ENCODE measurements at places on chromosomes 11 and 22. TPM values are rescaled to one million over a fixed set of nuclear protein-coding genes. Genes with fewer than 3 reads are reported as not detected.

DNA sequence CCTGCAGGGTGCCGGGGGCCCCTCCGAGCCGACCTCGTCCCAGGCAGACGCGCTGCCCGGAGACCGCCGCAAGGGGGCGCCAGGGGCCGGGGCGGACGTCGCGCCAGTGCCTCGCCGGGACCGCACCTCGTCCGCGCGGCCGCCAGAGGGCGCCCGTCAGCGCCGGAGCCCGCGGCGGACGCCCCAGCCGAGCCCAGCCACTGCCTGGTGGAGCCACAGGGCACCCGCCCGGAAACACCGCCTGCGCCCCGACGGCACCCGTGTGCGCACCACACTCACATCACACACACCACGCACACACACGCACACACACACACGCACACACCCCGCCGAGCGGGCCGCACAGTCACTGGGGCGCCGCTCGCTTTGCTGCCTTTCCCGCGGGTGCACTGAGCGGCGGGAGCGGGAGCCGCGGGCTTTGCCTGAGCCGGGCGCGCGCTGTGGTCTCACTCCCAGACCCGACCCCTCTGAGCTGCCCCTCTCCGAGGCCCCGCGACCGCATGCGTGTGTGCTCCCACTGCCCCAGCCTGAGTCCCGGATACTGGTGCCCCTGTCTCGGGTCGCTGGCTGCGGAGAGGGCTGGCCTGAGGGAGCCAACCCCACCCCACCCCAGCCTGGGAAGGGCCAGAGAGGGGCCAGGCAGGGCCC lies 449.3 kb downstream of the OPCML start:
- no peaks in the 10 kb centered on the region for H3K36me3 ChIP-seq
- H3K4me1 ChIP-seq = peaks cover 4% of the 10 kb centered on the region
- DNase-seq = peak; percentile 61

DNA sequence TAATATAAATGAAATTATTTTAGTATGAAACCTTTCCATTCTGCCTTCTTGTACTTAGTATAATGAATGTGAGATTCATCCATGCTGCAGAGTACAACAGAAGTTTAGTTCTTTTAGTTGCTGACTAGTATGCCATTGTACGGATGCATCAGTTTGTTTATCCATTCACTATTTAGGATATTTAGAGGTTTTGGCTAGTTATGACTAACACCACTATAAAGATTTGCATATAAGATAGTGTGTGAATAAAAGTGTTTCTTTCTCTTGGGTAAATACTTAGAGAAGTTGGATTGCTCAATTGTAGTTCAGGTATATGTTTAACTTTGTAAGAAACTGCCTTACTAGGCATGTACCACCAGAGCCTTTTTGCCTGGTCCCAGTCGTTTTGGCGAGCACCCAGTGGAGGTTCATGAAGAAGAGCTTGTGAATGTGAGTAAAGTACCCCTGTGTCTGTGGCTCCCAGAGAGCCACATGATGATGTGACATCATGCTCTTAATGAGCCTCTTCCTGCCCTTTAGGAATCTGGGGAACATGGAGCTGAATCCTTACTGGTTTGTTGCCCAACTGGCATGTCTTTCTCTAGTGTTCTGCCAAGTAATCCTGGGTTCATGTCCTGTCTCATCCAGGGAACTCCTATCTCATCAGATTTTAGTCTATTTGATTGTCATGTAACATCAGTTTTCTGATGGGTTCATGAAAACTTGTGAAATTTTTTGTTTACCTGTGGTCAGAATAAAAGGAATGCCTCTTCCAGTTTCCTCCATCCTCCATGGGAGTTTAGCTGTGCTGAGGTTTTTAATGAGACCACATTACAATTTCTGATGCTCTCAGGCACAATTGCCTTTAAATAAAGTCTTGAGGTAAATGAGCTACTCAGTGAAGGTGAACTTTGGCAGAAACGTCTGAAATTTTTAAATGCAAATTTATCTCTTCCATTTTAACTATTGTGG lies 234.8 kb downstream of the CASP12 start:
- H3K4me1 ChIP-seq = peaks cover 4% of the 10 kb centered on the region
- H3K27ac ChIP-seq = no peak overlapping the region
- no peak for DNase-seq
- H3K4me3 ChIP-seq = no peak overlapping the region

Gene ZP1
- not detected for total RNA-seq

DNA sequence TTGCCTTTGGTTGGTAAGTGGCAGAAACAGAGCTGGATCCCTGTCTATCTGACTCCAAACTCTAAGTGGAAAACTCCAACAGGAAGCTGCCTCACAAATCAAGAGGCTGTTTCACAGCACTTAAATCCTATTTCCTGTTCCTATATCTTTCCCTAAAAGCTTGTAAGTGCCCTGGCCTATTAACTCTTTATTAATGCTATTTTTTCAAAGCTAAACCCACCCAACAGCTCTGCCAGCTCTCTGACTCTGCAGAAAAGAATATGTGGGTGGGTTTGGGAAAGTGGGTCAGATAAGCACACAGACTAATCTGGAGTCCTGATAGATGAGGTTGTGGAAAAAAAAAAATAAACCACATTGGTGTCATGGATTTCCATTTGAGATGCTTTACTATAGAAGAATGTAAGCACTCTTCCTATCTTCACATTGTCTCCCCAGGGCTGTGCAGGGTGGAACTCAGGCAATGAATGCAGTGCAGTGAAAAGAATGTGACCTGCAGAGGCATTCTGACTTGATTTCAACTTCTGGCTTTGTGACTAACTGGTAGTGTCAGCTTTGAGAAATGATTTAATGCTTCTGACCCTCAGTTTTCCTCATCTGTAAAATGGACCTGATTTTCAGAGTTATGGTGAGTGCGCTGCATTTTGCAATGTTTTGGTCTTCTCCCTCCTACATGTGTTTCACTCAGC lies 125.6 kb downstream of the AASDHPPT start:
- no peaks in the 10 kb centered on the region for H3K27me3 ChIP-seq
- DNase-seq = no peak
- no peaks in the 10 kb centered on the region for H3K36me3 ChIP-seq

GRCh38 chr22:20268279-20269012 lies at the start of gene RTN4R:
Gene RTN4R (minus strand): TSS chr22:20268318. CDS start chr22:20268092, 226 bp downstream.
- DNase-seq = peak; percentile 65
- no peaks in the 10 kb centered on the region for H3K36me3 ChIP-seq
- H3K27ac ChIP-seq = no peak within 1 kb of the TSS
- peak within 1 kb of the TSS; percentile 66 for H3K4me3 ChIP-seq

- DNase-seq = no peak
- H3K27ac ChIP-seq = no peak overlapping the region
- no peak overlapping the region for H3K4me3 ChIP-seq
- peaks cover 8% of the 10 kb centered on the region for H3K36me3 ChIP-seq
- no peaks in the 10 kb centered on the region for H3K27me3 ChIP-seq
Measured at GRCh38 chr22:17803609-17804270, 29.5 kb upstream of the BID start.

DNA sequence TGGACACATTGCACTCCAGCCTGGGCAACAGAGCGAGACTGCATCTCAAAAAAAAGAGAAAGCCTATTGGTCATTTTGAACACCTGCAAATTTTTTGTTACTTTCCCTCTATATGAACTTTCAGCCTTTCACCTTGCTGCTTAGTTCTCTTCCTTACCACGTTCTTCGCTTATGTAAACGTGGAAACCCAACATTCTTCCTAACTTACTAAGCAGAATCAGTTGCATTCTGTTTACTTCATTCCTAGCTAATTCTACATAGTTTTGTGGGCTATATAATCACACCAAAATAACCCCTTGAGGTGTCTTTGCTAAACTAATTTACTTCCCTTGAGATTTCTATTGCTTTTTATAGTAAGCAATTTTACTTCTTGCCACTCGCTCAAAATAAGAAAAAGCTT lies 23.2 kb downstream of the MS4A4A start:
- DNase-seq = no peak
- no peak overlapping the region for H3K27ac ChIP-seq
- peaks cover 4% of the 10 kb centered on the region for H3K4me1 ChIP-seq
- peaks cover 11% of the 10 kb centered on the region for H3K27me3 ChIP-seq
- no peak overlapping the region for H3K4me3 ChIP-seq
- H3K36me3 ChIP-seq = no peaks in the 10 kb centered on the region

Gene MAP6
- not detected for total RNA-seq

DNA sequence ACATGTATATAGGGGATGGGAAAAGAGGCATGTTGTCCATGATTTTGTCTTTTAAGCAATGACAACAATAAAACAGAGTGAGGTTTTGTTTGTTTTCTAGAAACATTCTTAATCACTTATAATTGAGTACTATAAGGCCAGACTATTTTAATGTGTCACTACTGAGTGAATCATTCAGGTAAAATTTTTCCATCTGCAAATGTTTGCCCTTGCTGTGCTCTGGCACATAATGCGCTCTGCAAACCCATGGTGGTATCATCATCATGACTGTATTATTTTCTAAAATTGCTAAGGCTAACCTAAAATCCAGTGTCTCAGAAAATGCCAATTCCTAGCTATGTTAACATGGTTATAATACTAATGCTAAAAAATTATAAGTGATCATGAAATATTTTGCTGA lies 261.2 kb downstream of the CADM1 start:
- no peak for DNase-seq
- H3K4me1 ChIP-seq = no peaks in the 10 kb centered on the region
- H3K27me3 ChIP-seq = peaks cover 7% of the 10 kb centered on the region
- H3K27ac ChIP-seq = no peak overlapping the region
- no peak overlapping the region for H3K4me3 ChIP-seq

Gene CSNK2A3
- 1.8 TPM for total RNA-seq

- no peak overlapping the region for H3K27ac ChIP-seq
- H3K36me3 ChIP-seq = no peaks in the 10 kb centered on the region
- H3K4me1 ChIP-seq = no peaks in the 10 kb centered on the region
- no peak overlapping the region for H3K4me3 ChIP-seq
- no peak for DNase-seq
Measured at GRCh38 chr22:28328756-28329155, 350.9 kb downstream of the TTC28 start.

DNA sequence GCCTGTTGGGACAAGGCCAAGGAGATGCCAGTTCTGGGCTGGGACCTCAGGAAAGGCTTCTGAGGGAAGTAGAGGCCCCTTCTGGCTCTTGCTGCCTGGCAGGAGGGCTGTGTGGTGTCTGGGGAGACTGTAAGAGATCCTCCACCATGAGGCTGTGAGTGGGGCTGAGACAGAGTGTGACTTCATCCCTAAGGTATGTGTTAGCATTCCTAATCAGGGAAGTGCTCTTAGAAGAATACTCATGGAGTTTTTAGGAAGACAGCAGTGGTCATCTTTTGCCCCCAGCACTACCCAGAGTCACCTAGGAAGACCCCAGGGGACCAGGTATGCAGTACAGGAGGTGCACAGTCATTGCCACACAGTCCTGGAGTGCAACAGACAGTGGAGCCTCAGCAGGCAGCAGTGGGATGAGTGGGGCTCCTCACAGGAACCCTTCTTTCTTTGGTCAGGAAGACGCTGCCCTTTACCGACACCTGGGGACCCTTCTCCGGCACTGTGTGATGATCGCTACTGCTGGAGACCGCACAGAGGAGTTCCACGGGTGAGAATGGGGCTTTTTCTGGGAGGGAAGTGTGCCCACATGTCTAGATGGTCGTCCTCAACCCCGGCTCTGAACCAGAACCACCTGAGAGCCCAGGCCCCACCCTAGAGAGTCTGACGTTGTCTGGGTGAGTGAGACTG lies 2.8 kb downstream of the RIC8A start:
- H3K4me1 ChIP-seq = peaks cover 43% of the 10 kb centered on the region
- peak overlapping the region; percentile 98 for H3K27ac ChIP-seq
- H3K27me3 ChIP-seq = no peaks in the 10 kb centered on the region
- peaks cover 33% of the 10 kb centered on the region for H3K36me3 ChIP-seq

- no peak overlapping the region for H3K4me3 ChIP-seq
- no peak overlapping the region for H3K27ac ChIP-seq
- no peak for DNase-seq
- H3K27me3 ChIP-seq = peaks cover 10% of the 10 kb centered on the region
- H3K36me3 ChIP-seq = no peaks in the 10 kb centered on the region
- H3K4me1 ChIP-seq = no peaks in the 10 kb centered on the region
Measured at GRCh38 chr11:33405834-33406602, 148.8 kb downstream of the HIPK3 start.

DNA sequence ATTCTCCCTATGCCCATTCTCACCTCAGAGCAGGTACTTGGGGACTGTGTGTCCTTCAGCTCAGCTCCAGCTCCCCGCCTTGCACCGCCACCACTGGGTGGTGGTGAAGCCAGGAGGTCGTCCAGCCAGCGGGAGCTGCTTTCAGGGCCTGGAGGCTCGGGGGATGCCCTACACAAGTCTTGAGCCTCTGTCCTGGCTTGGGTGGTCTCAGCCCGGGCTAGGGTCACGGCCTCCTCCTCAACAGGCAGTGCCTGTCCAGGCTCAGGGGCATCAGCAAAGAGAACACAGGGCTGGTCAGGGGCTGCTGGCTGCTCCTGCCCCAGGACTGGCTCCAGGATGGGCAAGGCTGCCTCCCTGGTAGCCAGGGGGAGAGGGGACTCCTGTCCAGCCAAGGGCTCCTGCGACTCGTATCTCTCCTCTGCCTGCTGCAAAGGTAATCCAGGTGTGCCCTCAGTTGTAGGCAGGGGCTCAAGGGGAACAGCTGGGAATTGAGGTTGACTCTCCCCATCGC lies 12.2 kb downstream of the TNKS1BP1 start:
- peaks cover 17% of the 10 kb centered on the region for H3K4me1 ChIP-seq
- H3K27ac ChIP-seq = no peak overlapping the region
- H3K36me3 ChIP-seq = peaks cover 13% of the 10 kb centered on the region
- DNase-seq = no peak

GRCh38 chr11:61787928-61788491 lies 4.4 kb downstream of the TMEM258 start:
- no peak overlapping the region for H3K4me3 ChIP-seq
- no peaks in the 10 kb centered on the region for H3K27me3 ChIP-seq
- H3K4me1 ChIP-seq = peaks cover 12% of the 10 kb centered on the region
- H3K27ac ChIP-seq = no peak overlapping the region
- DNase-seq = peak; percentile 19

Gene OR5B21
- not detected for total RNA-seq

- DNase-seq = no peak
- peak overlapping the region; percentile 27 for H3K27ac ChIP-seq
- H3K27me3 ChIP-seq = no peaks in the 10 kb centered on the region
- peaks cover 47% of the 10 kb centered on the region for H3K36me3 ChIP-seq
- H3K4me1 ChIP-seq = peaks cover 46% of the 10 kb centered on the region
- H3K4me3 ChIP-seq = no peak overlapping the region
Measured at GRCh38 chr22:24039046-24039445, 27.9 kb downstream of the CABIN1 start.

GRCh38 chr11:105183426-105183825 lies 43.9 kb upstream of the CARD18 start:
- H3K27me3 ChIP-seq = peaks cover 7% of the 10 kb centered on the region
- no peak overlapping the region for H3K4me3 ChIP-seq
- H3K27ac ChIP-seq = no peak overlapping the region
- DNase-seq = no peak
- H3K36me3 ChIP-seq = no peaks in the 10 kb centered on the region

All from activated naive CD4-positive, alpha-beta T cell treated with anti-CD3 and anti-CD28 coated beads for 36 hours (primary cell).